ENCODE measurements at places on chromosomes 2 and 18.

DNA sequence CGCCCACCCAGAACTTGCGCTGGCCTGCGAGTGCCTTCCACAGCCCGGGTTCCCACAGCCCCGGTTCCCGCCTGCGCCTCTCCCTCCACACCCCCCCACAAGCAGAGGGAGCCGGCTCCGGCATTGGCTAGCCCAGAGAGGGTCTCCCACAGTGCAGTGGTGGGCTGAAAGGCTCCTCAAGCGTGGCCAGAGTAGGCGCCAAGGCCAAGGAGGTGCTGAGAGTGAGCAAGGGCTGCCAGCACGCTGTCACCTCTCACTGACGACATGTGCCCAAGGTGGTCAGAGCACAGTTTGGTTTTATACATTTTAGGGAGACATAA is 15.3 kb upstream of the PXDN start:
- no peak for DNase-seq

DNA sequence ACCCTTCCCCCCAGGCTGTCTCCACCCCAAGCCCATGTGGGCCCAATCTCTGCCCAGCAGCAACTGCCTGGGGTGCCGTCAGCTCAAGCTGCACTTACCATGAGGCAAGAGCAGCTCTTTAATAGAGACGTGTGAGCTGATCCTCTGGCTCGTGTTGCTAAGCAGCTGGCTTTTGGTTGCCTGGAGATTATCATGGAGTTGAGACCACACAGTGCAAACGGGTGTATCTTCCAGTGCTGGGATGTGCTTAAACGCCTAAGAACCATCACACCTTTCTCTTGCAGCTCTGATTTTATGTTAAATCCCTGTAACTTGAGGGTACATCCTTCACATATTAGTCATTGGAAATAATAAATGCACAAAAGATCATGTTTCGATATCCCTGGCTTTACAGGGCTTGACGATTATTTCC is 271.1 kb downstream of the PRKCE start:
- DNase-seq: peak; percentile 86

GRCh38 chr18:48769006-48769636 is 181.6 kb downstream of the SMAD7 start:
- no peak for DNase-seq

- no peak for DNase-seq
These were observed 56.7 kb upstream of the FHL2 start for GRCh38 chr2:105455488-105456003.

DNA sequence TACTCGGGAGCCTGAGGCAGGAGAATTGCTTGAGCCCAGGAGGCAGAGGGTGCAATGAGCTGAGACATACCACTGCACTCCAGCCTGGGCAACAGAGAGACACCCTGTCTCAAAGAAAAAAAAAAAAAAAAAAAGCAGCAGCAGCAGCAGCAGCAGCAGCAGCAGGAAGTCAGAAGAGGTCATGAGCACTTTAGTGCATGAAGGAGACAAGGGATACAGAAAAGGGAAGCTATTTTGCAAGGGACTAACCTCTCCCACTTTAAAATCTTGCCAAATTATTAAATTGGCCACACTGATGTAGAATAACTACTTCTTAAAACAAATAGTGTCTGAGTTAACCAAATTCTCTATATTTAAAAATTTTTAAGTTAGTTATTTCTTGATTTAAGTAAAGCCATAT is 113.4 kb upstream of the PDE1A start:
- DNase-seq: no peak

GRCh38 chr2:147541314-147541713 is 303.5 kb upstream of the ACVR2A start:
- DNase-seq: no peak

- DNase-seq: no peak
These were observed 2.8 kb downstream of the NCKAP1 start for GRCh38 chr2:183035298-183035953.

- DNase-seq: no peak
These were observed 843 bp downstream of the CYS1 start for GRCh38 chr2:10079266-10079869.

GRCh38 chr2:171522052-171522787 is at the start of gene CYBRD1:
TSS of gene CYBRD1 (plus strand) at chr2:171522474. CDS start at chr2:171522546, 72 bp downstream.
- DNase-seq: peak; percentile 8

DNA sequence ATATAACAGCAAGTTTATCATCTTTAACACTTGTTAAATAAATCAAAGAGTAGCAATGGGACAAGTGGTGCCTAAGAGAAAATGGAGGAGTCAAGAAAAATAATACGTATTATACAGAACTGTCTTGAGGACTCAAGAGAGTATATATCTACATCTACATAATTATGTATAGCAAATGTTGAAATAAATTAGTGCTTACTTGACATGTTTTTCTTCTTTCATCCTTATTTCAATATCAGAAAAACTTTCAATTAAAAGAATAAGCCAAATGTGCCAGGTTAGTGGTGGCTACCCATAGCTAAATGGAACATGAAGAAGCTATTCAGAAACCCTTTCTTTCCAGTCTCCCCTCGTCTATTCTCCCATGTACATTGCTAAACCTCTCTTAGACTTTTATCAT is 267.3 kb upstream of the SPOPL start:
- DNase-seq: no peak

Data from NCI-H524 treated with DMSO at 0.1 percent for 48 hours (cell line).